Activated CD8-positive, alpha-beta T cell treated with anti-CD3 and anti-CD28 coated beads, Interleukin-2, amount 10 ng/mL, durations not matched to agents 7 days and 5 days (primary cell): ENCODE measurements at places on chromosomes 5 and 9.
A peak's percentile ranks its signal among the peaks of the same experiment; 100 is the strongest.

GRCh38 chr5:148542812-148543211, 111.5 kb downstream of the HTR4 start:
- DNase-seq, result no peak

DNA sequence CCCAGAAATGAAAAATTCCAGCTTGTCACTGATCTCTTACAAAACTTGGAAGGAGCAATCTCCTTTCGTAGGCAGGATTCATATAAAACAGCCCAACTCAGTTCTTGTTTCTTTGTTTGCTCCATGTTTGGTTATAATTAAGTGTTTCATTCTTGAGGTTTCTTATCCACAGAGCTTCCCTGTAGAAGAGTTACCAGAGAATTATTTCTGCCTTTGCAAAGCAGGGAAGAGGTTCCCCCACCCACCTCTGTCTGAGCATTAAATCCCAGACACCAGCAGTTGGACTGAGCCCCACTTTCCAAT, 34.1 kb upstream of the RAI14 start:
- DNase-seq, result no peak

DNA sequence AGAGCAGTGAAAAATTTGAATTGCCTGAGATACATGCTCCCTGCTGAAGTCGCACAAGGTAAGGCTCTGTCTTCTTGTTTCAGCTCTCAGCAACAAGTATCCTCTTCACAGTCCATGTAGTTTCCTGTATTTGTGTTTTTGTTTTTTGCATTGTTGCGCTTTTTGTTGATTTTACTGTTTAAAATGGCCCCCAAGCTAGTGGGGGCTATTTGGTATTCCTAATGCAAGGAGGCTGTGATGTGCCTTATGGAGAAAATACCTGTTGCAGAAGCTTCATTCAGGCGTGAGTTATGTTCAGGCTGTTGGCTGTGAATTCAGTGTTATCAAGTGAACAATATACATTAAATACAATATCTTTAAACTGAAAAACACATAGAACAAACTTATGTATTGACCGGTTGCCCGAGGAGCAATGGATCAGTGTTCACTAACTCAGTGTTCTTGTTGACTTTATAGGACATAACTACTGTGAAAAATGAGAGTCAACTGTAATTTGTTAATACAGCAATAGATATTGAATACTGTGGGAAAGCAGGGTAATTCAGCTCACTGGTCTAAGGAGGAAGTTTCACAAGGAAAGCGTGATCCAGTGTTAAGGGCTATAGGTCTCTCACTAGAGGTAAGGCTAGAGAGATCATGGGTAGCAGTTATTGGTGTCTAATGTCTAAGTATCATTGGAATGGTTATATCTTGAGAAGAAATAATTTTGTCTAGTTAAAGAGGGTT, 150.5 kb downstream of the GCNT1 start:
- DNase-seq, result no peak

DNA sequence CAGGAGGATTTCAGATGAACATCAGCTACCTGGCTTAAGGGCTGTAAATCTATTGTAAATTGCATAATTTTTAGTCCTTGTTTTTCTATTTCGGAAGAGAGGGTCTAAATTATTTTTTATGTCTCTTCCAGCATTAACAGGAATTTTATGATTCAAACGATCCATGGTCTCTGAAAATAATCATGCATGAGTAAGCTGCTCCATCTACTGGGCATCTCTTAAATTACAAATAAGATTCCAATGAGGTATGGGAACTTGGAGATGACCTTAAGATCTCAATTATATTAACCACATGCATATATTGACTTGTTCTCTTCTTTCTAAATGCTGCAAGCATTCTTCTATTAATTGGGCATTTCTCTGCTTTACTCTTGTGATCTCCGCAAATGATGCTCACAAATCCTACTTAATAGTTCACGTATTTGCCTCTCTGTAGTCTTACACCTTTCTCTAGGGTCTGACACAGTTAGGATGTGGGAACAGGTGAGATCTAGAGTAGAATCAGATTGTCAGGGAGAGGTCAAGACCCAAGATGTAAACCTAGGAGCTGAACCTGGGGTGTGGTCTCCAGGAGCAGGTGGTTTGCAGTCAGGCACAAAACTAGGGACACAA, 86.9 kb downstream of the NUDT12 start:
- DNase-seq, result no peak

DNA sequence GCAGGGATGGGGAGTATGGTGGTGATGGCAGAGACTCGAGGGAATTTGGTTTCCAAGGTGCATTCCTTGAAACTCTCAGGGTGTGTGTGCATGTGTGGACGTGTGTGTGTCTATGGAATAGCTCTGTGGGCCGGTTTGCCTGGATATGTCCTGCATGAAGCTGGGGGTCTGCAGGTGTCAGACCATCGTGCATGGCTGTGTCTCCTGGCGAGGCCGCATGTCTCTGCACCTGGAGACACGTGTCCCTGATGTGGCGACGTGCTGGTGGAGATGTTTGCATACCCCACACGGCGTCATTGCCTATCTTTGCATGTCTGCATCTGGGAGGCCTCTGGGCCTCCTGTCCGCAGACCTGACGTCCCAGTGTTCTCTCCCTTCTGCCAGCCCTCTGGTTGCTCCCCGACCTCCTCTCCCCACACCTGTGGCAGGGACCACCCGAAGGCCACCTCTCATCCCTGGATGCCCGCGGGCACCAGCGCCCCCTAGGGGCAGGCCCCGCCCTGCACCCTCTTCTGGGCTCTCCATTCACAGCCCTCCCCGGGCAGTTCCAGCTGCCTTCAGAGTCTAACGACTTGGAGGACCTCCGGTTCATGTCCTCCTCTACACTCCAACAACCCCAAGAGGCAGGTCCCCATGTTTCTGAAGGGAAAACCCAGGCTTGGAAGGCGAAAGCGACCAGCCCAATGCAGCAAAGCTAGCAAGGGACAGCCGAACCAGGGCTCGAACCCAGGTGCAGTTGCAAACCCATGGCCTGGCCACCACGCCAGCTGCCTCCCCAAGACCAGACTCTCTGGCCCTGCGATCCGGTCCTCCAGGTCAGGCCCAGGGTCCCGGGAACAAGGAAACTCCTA, 88.6 kb downstream of the LMX1B start:
- DNase-seq, result peak; percentile 57

- no peak for DNase-seq
Observed at GRCh38 chr9:11340654-11341053, 727.9 kb upstream of the PTPRD start.

DNA sequence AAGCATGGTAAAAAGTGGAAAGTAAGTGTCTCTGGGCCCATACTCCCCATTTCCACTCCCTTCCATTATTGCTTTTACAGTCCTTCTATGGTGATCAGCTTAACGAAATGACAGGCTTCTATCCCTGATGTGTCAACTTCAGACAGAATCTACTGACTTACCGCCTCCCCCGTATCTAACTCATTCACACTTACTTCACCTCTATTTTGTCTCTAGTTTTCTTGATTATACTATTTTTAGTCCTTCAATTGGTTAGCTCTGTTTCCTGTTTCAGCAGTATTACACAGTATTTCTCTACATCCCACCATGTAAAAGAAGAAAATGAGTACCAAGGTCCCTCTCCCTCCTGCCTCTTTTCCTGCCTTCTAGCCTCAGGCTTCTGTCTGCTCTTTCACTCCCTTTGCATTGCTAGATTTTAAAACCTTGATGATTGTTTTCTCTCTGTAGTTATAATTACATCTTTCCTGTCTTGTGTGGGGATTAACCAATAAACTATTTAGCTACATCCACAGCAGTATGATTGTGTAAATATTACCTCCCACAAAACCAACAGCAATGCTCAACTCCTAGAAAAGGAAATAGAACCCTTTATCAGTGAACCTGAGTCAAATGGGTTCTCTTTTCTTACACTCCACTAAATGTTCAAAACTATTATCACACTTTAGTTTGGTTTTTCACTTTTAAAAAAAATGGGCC, 53.4 kb downstream of the GNAQ start:
- DNase-seq, result peak; percentile 25

- no peak for DNase-seq
Observed at GRCh38 chr5:9348401-9348996, 197.4 kb downstream of the SEMA5A start.

DNA sequence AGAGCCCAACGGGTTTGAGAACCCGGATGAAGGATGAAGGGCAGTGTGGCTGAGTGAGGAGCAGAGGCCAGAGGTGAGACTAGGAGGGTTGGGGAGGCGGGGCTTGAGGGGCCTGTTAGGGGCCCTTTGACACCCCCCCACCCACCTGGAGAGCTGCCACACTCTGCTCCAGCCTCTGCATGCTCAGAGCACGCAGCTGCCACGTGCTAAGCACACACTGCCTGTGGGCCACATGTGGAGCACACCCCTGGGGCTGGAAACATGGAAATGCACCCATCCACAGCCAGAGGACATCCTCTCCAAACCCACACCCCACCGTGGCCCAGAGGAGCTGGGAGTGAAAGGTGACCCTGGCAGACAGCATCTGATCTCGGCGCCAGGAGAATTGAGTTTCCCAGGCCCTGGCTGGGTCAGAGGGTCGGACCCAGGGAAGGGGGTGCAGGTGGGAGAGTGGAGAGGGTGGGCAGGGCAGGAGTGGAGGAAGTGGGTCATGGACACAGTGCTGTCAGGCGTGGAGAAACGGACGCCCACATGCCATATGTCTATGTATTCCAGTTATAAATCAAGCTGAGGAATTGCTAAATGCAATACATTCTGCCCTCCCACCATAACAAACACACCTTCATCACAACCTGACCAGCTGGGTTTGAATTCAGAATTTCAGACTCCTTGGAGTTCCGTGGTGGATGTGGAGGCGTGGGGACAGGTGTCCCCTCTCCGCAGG, 5.9 kb downstream of the DNM1 start:
- no peak for DNase-seq

GRCh38 chr9:131912069-131912468, 167.6 kb downstream of the MED27 start:
- DNase-seq, result no peak

- no peak for DNase-seq
Observed at GRCh38 chr5:134913795-134914194, 8.9 kb downstream of the PCBD2 start.

DNA sequence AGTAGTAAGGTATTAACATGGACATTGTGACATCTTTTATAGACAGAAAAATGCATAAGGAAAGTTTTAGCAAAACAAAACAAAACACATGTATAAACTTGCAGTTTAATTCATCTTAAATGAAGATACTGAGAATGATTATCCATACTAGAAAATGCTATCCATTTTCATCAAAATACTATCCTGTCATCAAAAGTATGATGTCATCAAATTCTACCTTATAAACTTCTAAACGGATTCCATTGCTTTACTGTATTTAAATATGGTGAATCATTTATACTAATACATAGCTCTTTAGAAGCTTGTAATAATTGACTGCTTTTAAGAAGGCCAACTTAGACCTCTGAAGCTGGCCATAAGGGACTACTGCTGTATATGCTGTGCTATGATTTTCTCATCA, 221.0 kb downstream of the EDIL3 start:
- no peak for DNase-seq

DNA sequence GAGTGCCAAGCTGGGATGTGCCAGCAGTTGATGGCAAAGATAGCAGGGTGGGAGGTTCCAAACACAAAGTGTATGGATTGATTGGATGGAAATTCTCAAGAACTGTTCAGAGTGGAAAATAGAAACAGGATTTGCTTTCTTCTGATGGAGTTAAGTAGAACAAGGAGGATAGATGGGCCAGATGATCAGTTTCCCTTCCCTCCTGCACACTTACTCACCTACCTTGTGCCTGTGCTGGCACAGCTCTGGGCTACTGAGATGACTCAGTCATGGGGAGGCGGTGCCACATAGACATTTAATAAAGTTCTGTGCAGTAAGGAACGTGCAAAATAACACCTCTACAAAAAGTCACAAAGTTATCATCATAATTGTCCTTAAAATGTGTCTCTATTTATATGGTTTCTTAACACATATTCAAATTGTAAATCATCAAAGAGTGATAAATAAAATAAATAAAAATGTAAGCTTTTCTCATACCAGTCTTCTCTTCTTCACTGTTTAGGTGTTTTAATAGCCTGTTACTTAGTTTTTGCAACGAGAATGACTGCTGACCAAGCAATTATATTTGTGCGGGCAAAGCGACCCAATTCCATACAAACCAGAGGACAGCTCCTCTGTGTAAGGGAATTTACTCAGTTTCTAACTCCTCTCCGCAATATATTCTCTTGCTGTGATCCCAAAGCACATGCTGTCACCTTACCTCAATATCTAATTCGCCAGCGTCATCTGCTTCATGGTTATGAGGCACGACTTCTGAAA, 12.7 kb downstream of the PTPDC1 start:
- DNase-seq, result no peak

DNA sequence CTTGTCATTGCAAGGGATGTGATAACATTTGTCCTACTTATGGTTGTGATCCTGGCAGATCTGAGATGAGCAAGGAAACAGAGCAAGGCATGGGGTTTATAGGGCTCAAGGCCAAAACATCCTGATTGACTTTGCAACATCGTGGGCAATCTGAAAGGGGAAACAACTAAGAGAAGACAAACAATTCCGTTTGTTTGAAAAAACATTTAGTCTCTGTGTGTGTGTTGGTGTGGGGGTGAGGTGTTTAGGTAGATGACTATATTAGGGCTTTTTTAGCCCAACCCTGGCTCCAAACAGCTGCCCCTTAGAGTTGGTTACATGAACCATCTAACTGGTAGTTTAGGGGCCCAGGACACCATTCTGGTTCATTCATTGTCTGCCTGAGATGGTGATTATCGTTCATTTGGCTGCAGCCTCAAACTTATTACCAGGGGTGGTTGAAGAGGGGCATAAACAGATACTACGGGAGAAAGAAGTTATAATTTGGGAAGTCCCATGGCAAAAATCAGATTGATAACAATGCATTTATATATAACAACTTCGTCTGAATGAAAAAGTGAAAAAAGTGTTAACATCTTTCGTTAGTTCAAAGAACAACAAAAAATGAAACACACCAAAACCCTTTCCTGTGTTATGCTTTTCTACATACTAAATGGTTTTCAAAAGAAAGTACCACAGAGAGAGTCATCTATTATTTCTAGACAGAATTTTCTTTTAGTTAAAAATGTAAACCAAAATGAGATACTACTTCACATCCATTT, 5.7 kb downstream of the FYB1 start:
- no peak for DNase-seq

DNA sequence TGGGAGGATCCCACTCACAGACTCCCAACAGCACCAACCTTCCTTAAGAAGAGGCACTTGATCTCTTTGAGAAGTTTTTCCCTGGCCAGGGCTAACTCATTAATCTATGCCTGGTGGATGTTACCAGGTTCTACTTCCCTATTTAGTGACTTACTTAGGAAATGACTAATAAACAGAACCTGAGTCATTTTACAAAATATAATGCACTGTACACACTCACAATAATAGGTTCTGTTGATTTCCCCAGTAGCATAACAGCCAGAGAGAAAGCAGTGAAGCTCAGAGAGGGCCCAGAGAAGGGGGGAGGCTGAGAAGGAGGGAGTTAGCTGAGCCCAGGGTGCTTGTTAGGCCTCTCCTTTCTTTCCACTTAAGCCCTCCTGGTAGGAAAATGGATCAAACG, 27.1 kb downstream of the FRMD3 start:
- DNase-seq, result no peak

- no peak for DNase-seq
Observed at GRCh38 chr5:58285900-58286299, 174.0 kb downstream of the PLK2 start.
